PC-3 (cell line): ENCODE measurements at places on chromosomes 4 and X.

- no peak overlapping the region for H3K4me3 ChIP-seq
- no peaks in the 10 kb centered on the region for H3K4me1 ChIP-seq
- H3K27ac ChIP-seq, result no peak overlapping the region
- H3K36me3 ChIP-seq, result no peaks in the 10 kb centered on the region
These were observed 35.3 kb downstream of the ARFIP1 start for GRCh38 chr4:152815078-152815477.

DNA sequence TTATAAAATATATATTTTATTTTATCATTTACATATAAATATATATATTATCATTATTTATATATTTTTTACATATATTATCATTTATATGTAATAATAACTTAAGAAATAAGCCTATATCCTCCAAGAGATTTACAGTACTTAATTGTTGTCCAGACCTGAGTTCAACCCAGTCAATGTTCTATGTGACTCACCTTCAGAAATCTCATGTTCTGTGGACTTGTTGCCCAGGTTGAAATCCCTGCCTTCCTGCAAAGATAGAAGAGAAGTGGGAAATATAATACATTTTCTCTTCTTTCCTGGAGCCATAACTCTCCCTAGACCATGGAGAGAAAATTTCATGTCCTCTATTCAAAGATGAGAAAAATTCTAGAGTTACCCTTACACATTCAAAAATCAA is 247.3 kb downstream of the PARM1 start:
- peak overlapping the region; percentile 76 for H3K27ac ChIP-seq
- peak; percentile 24 for DNase-seq
- H3K4me1 ChIP-seq, result peaks cover 17% of the 10 kb centered on the region
- H3K4me3 ChIP-seq, result no peak overlapping the region

GRCh38 chr4:158538911-158539310 is 17.2 kb downstream of the RXFP1 start:
- H3K27me3 ChIP-seq, result no peaks in the 10 kb centered on the region
- peaks cover 48% of the 10 kb centered on the region for H3K4me1 ChIP-seq
- no peak overlapping the region for H3K27ac ChIP-seq
- no peaks in the 10 kb centered on the region for H3K36me3 ChIP-seq
- DNase-seq, result no peak

GRCh38 chr4:102825261-102826091 is 1.9 kb downstream of the UBE2D3 start:
- peaks cover 30% of the 10 kb centered on the region for H3K4me1 ChIP-seq
- H3K36me3 ChIP-seq, result peaks cover 29% of the 10 kb centered on the region
- peak; percentile 65 for DNase-seq
- H3K27me3 ChIP-seq, result no peaks in the 10 kb centered on the region

- peak; percentile 26 for DNase-seq
- H3K27ac ChIP-seq, result 0 out of 2 replicates have a peak overlapping the region, but pooled peaks have one; percentile 84
- H3K36me3 ChIP-seq, result peaks cover 2% of the 10 kb centered on the region; the same call in 1 of the 2 replicates
- H3K27me3 ChIP-seq, result no peaks in the 10 kb centered on the region
- peaks cover 39% of the 10 kb centered on the region for H3K4me1 ChIP-seq
- H3K4me3 ChIP-seq, result no peak overlapping the region
These were observed 19.9 kb downstream of the MAGEB17 start for GRCh38 chrX:16187024-16187760.

- no peaks in the 10 kb centered on the region for H3K27me3 ChIP-seq
- H3K27ac ChIP-seq, result no peak overlapping the region
- DNase-seq, result no peak
- H3K4me3 ChIP-seq, result no peak overlapping the region
These were observed 93.7 kb downstream of the ADGRL3 start for GRCh38 chr4:61293707-61294400.

DNA sequence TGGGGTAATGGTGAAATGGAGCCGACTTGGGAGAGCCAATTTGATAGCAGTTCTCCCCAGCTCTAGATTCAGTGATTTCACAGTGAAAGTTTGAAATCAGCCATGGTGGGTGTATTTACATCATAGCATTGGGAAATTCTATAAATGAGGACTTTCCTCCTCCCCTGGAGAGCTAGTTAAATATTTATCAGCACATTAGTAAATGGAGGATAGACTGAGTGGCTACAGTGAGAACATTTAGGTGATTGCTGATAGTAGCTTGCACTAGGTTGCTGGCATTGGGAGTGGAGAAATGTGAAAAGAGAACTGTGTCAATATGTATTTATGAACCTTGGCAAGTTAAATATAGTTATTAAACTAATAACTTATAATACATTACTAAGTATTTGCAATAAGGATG is 347.3 kb downstream of the CCSER1 start:
- H3K36me3 ChIP-seq, result no peaks in the 10 kb centered on the region
- no peak overlapping the region for H3K27ac ChIP-seq
- DNase-seq, result no peak
- no peaks in the 10 kb centered on the region for H3K4me1 ChIP-seq
- H3K4me3 ChIP-seq, result no peak overlapping the region

DNA sequence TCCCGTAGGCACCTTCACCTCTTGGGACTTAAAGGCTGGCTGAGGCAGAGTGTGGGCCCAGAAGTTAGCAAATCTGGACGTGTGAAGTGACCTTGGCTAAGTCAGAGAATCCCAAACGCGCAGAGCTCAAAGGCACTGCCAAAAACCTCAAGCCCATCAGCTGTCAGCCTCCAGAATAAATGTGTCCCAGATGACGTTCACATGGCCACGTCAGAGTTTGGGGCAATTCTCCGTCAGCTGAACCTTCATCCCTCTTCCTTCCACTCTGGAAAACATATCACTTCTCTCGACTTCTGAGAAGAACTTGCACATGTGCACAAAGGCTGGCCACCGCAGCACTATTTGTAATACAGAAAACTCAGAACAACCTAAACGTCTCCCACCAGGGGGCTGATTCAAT is 35.7 kb upstream of the APLN start:
- H3K27me3 ChIP-seq, result no peaks in the 10 kb centered on the region
- no peaks in the 10 kb centered on the region for H3K4me1 ChIP-seq
- DNase-seq, result no peak
- no peak overlapping the region for H3K4me3 ChIP-seq

- H3K4me1 ChIP-seq, result 0 out of 2 replicates have a peak, but pooled peaks cover 3% of the 10 kb centered on the region
- no peaks in the 10 kb centered on the region for H3K36me3 ChIP-seq
- DNase-seq, result no peak
- no peak overlapping the region for H3K4me3 ChIP-seq
- H3K27me3 ChIP-seq, result no peaks in the 10 kb centered on the region
- H3K27ac ChIP-seq, result no peak overlapping the region
These were observed 790.1 kb downstream of the TECRL start for GRCh38 chr4:63618883-63619718.

GRCh38 chr4:97938141-97938540 is 205.1 kb downstream of the STPG2 start:
- no peak overlapping the region for H3K27ac ChIP-seq
- no peaks in the 10 kb centered on the region for H3K27me3 ChIP-seq
- peaks cover 12% of the 10 kb centered on the region for H3K4me1 ChIP-seq
- no peak for DNase-seq

DNA sequence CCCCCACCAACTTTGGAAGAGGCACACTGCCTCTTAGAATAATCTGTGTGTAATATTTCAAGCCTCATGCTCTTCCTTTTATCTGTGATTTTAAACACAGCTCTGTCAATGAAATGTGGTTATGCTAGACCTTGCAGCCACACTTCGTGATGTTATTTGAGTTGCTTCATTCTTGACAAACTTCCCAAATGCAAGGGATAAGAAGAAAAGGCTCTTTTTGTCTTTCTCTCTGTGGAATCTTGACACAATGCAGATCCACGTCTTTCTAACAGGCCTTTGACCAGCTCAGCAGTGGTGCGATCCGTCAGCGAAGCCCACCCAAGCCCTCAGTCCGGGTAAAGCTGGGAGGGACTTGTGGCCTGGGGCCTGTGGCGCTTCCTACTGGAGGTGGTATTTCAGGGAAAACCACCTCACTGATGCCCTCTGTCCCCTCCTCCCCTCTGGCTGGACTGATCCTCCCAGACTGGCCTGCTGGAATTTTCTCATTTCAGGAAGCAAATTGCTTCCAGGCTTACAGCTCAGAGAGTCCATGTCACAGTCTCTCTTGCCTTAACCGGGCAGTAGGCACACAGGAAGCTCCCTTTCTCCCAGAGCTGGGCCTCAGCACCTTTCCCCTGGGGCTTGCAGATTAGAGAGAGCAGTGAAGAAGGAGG is 19.5 kb upstream of the CCKAR start:
- H3K36me3 ChIP-seq, result no peaks in the 10 kb centered on the region
- no peak for DNase-seq
- H3K4me3 ChIP-seq, result no peak overlapping the region
- H3K27me3 ChIP-seq, result no peaks in the 10 kb centered on the region
